ENCODE measurements at places on chromosomes 11 and 22.

- DNase-seq = no peak
These were observed 5.7 kb downstream of the AMPD3 start for GRCh38 chr11:10460611-10461275.

- DNase-seq = peak; percentile 61
These were observed 603 bp upstream of the ZFTA start for GRCh38 chr11:63769042-63769713.

GRCh38 chr11:110491577-110492320 is 62.0 kb downstream of the FDX1 start:
- no peak for DNase-seq

- no peak for DNase-seq
These were observed 92.1 kb upstream of the MTMR2 start for GRCh38 chr11:96015906-96016565.

- peak; percentile 36 for DNase-seq
These were observed 44.4 kb downstream of the VSIG10L2 start for GRCh38 chr11:125990244-125990643.

DNA sequence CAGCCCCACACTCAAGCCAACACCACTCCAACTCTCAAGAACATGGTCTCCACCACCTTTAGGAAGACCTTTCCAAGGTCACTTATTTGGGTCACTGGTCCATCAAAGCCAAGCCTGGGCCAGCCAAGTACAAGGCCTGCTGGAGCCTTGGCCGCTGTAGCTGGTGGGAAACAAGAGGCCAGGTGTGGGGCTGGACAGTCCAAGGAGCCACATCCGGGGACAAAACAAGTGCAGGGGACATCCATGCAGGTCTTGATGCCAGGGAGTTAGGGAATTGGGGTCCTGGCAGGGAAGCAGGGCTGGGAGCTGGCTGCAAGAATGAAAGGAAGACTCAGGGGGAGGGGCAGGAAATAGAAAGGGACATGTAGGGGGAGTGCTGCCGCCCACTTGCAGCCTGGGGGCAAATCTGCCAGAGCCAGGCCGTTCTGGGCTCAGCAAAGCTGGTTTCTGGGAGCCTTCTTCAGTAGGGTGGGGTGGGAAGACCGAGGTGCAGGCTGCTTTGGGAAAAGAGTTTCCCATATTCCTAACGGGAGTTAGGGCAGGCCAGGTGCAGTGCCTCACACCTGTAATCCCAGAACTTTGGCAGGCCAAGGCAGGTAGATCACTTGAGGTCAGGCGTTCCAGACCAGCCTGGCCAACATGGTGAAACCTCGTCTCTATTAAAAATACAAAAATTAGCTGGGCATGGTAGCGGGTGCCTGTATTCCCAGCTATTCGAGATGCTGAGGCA is 69.5 kb upstream of the ATXN10 start:
- no peak for DNase-seq

- no peak for DNase-seq
These were observed 4.2 kb downstream of the PLAAT3 start for GRCh38 chr11:63609971-63610580.

DNA sequence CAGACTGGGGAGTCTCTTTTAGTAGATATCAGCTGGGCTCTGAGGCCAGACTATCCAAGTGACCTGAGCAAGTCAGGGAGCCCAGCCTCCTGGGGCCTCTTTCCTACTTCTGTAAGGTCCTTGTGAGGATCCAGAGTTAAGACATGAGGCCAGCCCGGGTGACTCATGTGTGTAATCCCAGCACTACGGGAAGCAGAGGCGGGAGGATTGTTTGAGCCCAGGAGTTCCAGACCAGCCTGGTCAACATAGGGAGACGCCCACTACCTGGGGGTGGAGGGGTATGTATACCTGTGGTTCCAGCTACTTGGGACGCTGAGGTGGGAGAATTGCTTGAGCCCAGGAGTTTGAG is 36.9 kb upstream of the POLA2 start:
- peak; percentile 67 for DNase-seq

- no peak for DNase-seq
These were observed 253.5 kb upstream of the PLET1 start for GRCh38 chr11:112514011-112514740.

DNA sequence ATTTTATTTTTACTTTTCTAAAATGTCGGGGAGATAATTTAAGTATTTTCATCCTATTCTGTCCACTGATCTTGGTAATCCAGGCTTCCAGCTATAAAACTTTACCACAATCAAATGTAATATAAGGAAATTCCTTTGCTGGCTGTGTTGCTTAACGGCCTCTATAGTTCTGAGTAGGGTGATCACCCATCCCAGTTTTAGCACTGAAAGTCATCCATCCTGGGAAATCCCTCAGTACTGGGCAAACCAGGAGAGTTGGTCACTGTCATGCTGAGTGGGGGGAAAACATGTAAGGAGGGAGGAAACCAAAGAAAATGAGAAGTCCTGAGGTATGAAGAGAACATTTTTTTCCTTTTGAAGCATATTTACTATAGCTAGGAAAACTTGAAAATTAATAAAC is 12.8 kb upstream of the BACE1-AS start:
- DNase-seq = no peak

DNA sequence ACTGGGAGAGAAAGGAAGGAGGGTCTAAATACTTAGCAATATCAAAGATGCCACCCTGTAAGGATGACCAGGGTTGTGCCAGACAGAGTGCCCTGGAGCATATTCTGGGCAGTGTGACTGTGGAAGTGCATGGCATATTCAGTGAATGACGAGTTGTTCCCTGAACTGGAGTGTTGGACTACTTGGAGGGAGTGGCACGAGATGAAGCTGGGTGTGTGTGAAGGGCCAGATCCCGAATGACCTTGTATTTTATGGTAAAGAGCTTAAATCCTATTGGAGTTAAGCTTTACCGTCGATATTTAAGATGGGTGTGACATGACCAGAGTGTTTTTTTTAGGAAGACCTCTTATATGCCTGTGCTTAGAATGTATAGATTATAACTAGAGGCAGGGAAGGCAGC is 48.8 kb downstream of the STIM1 start:
- DNase-seq = no peak

- no peak for DNase-seq
These were observed 1.2 kb downstream of the MRPL17 start for GRCh38 chr11:6681949-6682348.

DNA sequence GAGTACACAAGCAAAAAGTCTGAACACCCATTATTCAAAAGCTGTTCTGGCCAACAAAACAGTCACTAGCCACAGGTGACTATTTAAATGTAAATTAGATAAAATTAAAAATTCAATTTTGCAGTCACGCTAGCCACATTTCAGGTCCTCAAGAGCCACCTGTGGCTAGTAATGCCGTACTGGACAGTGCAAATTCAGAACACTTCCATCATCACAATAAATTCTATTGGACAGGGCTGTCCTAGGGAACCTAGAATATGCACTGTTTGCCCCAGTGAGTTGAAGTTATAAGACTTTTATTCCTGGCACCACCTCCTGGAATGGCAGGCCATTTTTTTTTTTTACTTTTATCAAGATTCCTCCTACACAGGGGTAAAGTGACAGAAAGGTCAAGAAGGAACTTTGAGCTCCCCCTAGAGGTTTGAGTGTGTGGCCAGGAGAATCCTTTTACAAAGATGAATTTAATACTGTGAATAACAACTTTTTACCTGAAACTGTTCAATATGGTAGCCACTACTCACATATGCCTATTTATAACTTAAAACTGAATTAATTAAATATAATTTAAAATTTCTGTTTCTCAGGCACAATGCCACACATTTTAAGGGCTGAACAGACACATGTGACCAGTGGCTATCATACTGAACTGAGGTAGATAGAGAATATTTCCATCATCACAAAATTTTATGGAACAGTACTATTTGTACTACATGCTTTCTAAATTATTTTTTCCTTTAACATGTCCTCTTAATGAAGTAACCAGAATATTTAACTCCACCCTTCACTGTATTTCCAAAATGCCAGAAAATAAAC is 6.5 kb downstream of the MSANTD2 start:
- no peak for DNase-seq

- DNase-seq = no peak
These were observed 73.0 kb downstream of the MICAL3 start for GRCh38 chr22:17951315-17951714.

GRCh38 chr11:131430473-131431208 is 60.2 kb downstream of the NTM start:
- DNase-seq = no peak

- no peak for DNase-seq
These were observed 39.5 kb upstream of the ST14 start for GRCh38 chr11:130120045-130120444.

- DNase-seq = no peak
These were observed 174.4 kb downstream of the TENM4 start for GRCh38 chr11:79266396-79266795.

DNA sequence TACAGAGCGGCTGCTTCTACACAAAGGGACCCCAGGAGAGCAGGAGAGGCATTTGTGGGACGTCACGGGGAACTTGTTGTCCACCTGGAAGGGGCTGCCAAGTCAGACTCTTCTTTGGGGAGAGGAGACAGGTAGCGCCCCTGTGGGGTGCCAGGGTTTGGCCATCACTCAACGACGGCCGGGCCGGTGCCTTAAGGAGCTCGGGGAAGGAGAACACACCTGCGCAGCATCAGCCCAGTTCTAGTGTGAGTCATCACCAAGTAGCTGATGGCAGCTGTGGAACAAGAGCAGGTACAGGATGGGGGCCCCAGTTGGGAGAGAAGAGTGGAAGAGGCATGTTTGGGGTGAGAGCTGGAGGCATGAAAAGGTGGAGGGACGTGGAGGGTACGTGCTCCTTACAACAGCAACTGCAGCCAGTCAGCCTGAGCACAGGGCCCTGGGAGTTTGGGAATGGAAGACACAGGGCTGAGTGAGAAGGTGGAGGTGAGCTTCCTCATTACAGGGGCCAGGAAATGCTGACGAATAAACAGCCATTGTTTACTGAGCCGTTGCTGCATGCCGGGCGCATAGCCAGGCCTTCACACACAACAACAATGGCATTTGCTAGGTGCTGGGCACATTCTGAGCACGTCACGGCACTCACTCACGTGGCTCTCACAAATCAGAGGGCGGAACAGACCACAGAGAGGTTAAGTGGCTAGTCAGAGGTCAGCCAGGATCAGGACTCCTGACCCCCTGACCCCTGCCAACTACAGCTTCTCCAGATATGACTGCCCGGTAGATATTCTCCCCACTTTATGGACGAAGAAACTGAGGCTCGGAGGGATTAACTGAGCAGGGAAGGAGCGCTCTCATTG is 29.1 kb upstream of the TP53I11 start:
- DNase-seq = no peak

DNA sequence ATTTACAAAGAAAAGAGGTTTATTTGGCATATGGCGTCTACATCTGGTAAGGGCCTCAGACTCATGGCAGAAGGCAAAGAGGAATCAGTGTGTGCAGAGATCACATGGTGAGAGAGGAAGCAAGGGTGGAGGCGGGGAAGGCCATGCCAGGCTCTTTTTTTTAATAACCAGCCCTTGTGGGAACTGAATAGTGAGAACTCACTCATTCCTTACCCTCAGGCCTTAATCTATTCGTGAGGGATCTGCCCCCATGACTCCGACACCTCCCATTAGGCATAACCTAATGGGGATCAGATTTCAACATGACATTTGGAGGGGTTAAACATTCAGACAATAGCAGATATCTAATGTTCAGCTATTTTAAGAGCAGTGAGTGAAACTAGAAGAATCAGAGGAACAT is 55.7 kb downstream of the ATM start:
- DNase-seq = no peak

- no peak for DNase-seq
These were observed 11.9 kb downstream of the SHISA8 start for GRCh38 chr22:41902932-41903421.

DNA sequence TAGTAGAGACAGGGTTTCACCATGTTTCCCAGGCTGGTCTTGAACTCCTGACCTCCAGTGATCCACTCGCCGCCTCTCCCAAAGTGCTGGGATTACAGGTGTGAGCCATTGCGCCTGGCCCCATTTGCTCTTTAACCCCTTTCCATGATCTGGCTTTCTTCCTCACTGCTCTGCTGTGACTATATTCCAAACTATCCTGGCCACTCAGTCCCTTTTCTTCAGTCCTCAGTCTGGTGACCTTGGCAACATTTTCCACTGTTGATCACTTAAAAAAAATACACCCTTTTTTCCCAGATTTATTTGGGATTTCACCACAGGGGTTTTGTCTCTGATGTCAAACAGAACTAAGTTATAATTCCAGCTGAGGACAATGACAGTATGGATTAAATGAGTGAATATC is 24.5 kb downstream of the MMP20 start:
- DNase-seq = no peak

DNA sequence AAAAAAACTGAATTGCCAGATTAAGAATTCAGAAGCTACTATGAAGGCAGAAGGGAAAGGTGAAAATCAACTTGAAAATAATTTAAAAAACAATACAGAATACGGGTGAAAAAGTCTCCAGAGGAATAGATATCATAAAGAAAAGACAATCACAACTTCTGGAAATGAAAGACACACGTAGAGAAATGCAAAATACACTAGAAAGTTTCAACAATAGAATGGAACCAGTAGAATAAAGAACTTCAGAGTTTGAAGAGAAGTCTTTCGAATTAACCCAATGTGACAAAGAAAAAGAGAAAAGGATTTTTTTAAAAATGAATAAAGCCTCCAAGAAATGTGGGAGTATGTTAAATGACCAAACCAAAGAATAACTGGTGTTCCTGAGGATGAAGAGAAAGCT is 263.8 kb upstream of the FAT3 start:
- no peak for DNase-seq

- DNase-seq = no peak
These were observed 2.0 kb downstream of the OR52W1 start for GRCh38 chr11:6200975-6201374.

GRCh38 chr22:37484480-37485394 is 1.4 kb downstream of the MFNG start:
- DNase-seq = peak; percentile 43

DNA sequence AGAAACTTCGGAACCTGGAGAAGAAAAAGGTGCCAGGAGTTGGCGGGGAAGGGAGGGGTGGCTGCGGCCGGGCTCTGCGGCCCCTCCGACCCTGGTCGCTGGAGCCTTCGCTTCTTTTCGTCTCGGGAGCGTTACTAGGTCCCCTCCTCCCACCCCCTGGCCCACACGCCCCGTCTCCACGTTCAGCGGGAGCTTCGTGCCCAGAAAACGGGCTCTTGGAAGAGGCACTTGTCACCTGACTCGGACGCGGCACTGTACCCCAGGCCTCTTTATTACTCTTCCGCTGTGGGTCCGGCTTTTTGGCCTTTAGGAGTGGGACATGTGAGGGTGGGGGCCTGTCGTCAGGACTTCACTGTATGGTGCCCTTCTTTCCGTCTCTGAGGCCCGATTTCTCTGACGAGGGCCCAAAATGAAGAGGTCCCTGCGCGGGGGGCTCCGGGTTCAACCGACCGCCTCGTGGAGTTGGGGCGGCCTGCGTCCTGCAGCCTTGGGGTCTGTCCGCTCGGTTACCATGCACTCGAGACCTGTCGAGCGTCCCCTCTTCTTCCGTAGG is 1.2 kb downstream of the CAPRIN1 start:
- peak; percentile 26 for DNase-seq

Data from uterus (tissue), 4 donors.